ENCODE measurements at places on chromosomes 16 and 17.

DNA sequence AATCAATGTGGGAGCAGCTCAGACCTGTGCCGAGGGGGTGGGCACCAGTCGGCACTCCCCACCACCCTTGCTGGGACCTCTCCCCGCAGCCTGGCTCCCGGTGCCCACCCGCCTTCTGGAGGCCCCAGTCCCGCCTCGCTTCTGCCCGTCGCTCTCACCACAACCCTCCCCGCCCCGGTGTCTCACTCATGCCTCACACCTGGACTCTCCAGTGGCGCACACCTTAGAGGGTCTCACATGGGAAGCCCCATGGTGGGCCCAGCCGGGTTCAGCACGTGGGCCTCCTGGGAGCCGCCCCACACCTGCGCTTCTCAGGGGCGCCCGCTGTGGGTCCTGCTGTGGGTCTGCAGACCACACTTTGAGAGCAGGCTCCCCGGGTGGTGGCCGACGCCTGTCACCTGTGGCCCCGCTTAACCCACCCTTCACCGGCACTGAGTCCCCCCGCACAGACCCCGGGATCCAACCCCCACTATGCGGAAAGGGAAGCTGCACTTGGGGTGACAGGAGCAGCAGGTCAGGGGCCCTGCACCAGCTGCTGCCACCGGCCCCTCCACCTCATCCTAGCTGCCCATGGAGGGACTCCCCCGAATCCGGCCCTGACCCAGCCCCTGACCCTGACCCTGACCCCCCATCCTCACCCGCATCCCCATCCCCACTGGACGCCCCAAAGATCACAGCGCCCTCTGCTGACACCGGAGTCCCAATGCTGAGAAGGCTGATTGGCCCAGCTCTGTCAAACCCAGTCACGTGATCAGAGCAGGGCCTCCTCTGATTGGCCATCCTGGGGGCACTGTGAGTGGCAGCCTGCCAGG is 27.4 kb upstream of the SLC38A10 start:
- peak; percentile 36 for DNase-seq

- DNase-seq: no peak
Observed at GRCh38 chr16:14545346-14545884, 84.6 kb downstream of the PARN start.

DNA sequence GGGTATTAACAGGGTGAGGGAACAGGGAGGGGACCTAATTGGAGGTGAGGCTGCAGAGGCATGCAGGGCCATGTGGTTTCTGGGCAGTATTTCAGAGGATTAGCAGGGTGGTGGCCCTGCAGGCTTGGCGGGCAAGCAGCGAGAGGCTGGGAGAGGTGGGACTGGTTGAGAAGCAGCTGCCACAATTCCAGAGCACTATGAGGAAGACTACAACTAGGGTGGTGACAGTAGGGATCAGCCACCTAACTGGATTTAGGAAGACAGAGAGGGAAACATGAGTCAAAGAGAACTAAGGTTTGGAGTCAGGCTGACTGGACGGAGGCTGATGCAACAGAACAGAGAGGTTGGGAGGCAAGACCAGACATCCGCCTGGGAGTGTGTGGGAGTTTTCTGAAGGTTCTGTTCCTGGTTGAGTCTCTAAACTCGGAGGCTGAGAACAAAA is 12.3 kb downstream of the ALOXE3 start:
- DNase-seq: no peak

GRCh38 chr16:17578981-17579874 is 108.5 kb upstream of the XYLT1 start:
- peak; percentile 53 for DNase-seq

DNA sequence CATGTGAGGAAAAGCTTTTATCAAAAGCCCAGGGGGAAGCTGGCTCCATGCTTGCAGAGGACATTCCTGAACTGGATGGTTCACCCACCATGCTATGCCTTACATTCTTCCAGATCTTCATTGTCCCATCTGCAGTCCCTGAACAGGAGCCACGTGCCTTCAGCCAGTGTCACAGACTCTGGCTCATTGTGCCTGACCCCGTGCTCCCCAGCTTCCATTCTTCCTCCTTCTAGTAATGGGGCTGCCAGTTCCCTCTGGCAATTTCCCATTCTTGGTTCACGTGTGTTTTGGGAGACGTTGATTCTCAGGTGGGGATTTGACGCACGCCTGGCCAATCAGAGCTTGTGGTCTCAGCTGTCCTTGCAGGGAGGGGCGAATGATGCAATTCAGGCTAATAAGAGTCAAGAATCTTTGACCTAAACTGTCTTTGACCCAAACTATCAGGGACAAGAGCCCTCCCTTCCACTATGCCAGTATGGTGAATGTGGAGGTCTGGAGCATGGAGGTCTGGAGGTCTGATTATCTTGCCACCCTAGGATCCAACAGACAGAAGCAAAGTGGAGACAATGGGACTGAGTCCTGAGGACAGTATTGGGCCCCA is 52.7 kb downstream of the IRX6 start:
- no peak for DNase-seq

- DNase-seq: peak; percentile 63
Observed at GRCh38 chr16:726438-727290, at the start of the genes CCDC78 and HAGHL. Gene CCDC78 (minus strand): TSS chr16:726443. CDS start chr16:726367, 76 bp downstream. Gene HAGHL (plus strand): TSS chr16:727106. CDS start chr16:727510, 404 bp downstream.

- DNase-seq: no peak
Observed at GRCh38 chr17:60158751-60159478, 9.1 kb downstream of the CA4 start.

GRCh38 chr16:72083778-72084404 is 9.5 kb downstream of the TXNL4B start:
- no peak for DNase-seq

DNA sequence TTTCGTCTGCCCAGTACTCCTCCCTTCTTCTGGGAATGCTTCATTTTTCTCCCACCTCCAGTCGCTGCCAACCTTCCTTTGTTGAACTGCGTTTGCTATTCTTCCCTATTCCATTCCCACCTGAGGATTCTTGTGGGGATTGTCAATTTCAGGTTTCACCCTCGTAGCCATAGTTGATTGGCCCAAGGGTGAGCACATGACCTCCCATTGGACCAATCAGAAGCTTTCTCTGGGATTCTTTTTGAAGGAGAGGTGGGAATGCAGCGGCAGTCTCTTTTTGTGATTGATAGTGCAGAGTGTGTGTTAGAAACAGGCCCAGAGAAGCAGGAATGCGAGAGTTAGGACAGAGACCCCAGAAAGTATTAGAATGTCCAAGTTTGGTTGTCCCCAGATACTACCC is 49.1 kb upstream of the GPRC5B start:
- DNase-seq: no peak

GRCh38 chr16:30758988-30759491 is 2.8 kb downstream of the CFAP119 start:
- DNase-seq: peak; percentile 44

- no peak for DNase-seq
Observed at GRCh38 chr17:31738996-31739699, 119.9 kb downstream of the COPRS start.

DNA sequence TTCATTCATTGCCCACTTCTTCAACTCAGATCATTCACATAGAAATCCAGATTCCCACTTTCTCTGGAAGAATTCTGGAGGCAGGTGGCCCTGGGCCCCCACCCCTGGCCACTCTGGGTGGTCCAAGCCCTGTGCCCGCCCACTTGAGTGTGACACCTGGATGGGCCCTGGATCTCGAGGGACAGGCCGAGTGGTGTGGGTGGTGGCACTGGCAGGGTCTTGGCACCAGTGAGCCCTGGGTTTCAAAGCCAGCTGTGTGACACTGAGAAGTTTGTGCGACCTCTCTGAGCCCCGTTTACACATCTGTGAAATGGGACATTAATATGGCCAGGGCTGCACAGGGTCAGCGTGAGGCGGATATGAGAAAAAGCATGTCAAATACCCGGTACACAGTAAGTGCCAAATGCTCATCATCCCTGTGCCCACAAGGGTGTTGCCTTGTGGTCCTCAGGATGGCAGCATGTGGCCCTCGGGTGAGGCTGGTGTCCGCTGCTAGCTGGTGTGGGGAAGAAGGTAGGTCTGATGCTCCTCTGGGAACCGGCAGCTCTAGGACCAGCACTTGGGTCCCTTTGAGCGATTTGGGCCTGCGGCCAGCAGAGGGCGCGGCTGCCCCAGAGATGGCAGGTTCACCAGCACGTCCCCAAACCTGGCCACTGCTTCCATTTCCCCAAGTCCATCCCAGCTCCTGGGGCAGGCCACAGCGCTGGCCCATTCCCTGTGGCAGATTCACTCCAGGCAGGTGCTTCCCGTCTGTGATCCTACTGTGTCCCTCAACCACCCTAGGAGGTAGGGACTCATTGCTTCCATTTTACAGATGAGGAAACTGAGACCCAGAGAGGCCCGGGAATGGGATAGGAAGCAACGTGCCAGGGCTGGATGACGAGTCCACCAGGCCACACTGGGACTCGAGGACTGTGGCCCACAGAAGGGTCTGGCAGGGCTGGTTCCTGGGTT is 3.6 kb downstream of the OSGIN1 start:
- DNase-seq: peak; percentile 61

DNA sequence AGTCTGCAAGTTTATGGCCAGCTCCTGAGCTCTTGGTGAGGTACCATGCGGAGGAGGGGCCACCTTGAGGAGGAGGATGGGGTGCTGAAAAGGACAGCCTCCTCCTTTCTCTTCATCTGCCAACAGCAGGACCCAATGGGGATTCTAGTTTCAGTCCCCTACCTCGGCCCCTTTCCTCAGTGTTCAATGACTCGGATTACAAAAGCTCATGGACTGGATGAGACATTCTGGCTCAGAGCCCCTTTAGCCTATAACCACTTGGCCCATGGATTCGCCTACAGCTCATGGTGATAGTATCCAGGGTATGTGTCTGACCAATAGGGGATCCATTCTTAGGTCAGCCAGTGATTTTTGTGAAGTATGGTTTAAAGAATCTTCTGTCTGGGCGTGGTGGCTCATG is 8.5 kb upstream of the PIK3R6 start:
- DNase-seq: no peak

- DNase-seq: no peak
Observed at GRCh38 chr16:81818568-81818896, 39.4 kb downstream of the PLCG2 start.

- DNase-seq: no peak
Observed at GRCh38 chr17:67636834-67637520, 80.8 kb upstream of the NOL11 start.

DNA sequence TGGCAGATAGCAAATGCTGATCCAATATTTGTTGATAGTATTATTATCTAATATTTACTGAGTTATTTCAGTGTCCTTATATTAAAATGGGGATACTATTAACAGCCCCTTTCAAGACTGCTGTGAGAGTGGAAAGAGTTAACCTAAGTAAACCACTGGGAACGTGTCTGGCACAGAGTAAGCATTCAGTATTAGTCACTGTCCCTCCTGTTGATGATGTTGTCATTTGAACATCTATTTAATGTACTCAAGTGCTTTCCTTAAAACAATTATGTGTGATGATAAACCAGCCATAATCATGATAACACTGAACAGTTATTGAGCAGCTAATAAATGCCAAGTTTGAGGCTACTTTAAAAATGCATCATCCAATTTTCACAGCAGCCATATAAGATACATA is 135.7 kb upstream of the XYLT1 start:
- DNase-seq: no peak

Measured in CD4-positive, alpha-beta T cell treated with Interleukin-4 for 1 hour (primary cell).